Hematopoietic multipotent progenitor cell (in vitro differentiated cells): ENCODE measurements at places on chromosomes 4 and X.

GRCh38 chrX:149877636-149878035, 3.3 kb upstream of the MAGEA8 start:
- no peak for DNase-seq

- no peak for DNase-seq
Measured at GRCh38 chr4:56874166-56874565, 33.5 kb upstream of the REST start.

GRCh38 chrX:14729058-14729457, 143.8 kb downstream of the FANCB start:
- no peak for DNase-seq

DNA sequence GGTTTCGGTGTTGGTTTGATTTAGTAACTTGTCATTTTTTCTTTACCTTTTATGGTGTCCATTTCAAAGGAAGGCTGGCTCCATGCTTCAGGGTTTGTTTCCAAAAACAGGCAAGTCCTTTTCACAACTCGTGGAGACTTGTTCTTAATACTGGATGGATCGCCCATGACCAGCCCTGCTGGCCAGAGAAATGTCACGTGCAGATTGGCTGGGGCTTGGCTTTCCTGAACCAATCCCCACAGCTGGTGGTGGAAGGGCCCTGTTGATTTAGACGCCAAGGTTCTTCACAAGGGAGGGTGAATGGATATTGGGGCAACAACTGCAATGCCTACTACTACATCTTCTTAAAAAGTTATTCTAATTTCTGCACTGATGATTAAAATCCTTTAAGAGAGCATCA, 92.6 kb downstream of the SHROOM3 start:
- no peak for DNase-seq

GRCh38 chr4:102281171-102281839, 64.0 kb downstream of the SLC39A8 start:
- no peak for DNase-seq

- no peak for DNase-seq
Measured at GRCh38 chr4:7041801-7042502, 1.2 kb upstream of the TADA2B start.

DNA sequence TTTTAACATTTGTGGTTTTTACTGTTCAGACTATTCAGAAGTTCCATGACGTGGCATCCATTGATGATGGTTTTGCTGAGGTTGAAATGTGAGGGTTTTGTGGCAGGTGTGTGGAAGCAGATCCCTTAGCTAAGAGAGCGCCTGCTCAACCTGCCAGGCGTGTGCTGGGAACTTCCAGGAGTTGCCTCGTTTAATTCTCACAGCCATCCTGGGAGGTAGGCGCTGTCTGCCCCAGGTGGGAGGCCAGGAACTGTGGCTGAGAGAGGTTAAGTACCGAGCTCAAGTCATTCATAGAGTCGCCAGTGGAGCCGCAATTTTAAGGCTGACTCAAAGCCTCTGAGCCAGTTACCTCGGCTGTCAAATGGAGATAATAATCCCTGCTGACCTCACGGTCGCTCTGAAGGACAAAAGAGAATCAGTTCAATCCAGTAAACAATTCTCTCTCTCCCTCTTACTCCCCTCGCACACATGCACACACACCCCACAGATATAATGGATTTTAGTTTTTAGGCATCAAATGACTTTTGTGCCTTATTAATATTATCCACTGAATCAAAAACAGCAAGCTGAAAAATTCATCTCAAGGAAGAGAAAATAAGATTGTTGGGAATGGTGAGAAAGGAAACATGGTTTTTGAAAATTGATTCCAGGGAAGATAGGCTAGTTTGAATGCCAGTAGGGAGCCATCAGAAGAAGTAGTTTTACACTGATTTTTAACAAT, 171.3 kb downstream of the PTTG2 start:
- DNase-seq, result no peak

GRCh38 chrX:114268643-114269042, 315.2 kb upstream of the HTR2C start:
- peak; percentile 57 for DNase-seq

DNA sequence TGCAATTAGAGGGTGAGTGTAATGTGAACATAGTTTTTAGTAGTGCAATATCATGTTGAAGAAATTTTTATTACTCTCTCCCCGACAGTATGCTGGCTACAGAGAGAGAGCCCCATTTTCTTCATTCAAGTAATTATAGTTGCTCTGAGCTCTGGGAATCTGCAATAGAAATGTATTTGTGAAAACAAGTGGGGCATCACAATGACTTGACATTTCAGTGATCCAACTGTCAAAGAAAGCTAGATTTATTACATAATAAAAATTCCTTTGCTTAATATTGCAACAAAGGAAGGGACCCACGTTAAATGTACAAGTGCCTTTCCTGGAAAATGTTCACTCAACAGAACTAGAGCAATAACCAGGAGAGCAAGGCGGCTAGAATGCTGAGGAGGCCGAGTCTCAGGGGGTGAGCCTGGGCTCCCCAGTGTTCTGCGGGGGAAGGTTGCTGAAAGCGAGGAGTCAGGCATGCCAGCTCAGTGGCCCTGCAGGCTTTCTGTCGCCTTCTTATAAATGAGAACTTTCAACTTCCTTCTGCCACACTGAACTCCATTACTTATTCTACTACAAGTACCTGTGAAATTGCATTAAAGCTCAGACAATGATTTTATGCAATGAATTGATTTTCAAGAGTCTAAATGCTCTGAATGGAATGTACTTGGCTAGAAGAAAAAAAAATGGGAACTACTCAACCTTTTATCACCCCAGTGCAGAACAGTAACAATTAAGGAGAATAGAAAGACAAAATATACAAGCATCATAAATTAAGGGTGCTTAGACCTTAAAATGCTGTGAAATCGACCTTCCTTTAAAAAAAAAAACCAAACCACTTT, 476.4 kb downstream of the AFF2 start:
- DNase-seq, result no peak

GRCh38 chrX:45850197-45850774, 649.6 kb upstream of the DIPK2B start:
- no peak for DNase-seq

DNA sequence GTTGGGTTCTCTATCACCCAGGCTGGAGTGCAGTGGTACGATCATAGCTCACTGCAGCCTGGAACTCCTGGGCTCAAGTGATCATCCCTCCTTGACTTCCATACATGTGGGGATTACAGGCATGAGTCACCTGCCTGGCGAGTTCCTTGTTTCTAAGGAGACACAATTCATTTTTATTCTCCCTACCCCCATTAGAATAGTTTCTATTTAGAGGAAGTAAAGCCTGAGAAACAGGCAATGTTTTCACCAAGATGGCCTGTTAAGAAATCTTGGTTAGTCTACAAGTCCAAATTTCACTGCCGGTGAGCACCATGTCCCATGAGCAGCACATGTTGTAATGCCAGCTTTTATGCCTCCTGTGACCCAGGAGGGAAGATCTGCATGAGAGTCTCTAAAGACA, 5.7 kb downstream of the CYBB start:
- DNase-seq, result peak; percentile 29

GRCh38 chr4:165461159-165461821, 82.5 kb downstream of the CPE start:
- no peak for DNase-seq

- DNase-seq, result no peak
Measured at GRCh38 chrX:20432048-20432447, 165.3 kb upstream of the RPS6KA3 start.

GRCh38 chr4:153773236-153773690, 13.4 kb upstream of the RNF175 start:
- DNase-seq, result no peak

GRCh38 chrX:31603411-31604120, 531.7 kb upstream of the FTHL17 start:
- no peak for DNase-seq

GRCh38 chr4:2136726-2137125, 77.6 kb downstream of the NAT8L start:
- no peak for DNase-seq

DNA sequence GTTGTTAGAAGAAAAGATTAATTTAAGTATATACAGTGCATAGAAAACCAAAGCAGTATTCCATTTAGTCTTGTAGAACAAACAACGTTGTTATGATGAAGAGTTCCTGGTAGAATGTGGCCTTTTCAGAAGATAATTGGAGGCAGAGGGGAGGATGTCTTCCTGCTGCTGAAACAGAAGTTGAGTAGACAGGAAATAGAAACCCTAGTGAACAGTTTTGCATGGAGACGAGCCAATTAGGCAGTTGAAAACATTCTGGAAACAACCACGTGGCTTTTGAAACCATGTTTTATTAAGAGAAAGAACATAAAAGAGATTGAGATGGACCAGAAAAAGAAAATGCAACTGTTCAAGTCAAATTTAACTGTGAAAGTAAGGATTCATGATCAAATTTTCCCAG, 325.2 kb downstream of the CAMK2D start:
- DNase-seq, result no peak

DNA sequence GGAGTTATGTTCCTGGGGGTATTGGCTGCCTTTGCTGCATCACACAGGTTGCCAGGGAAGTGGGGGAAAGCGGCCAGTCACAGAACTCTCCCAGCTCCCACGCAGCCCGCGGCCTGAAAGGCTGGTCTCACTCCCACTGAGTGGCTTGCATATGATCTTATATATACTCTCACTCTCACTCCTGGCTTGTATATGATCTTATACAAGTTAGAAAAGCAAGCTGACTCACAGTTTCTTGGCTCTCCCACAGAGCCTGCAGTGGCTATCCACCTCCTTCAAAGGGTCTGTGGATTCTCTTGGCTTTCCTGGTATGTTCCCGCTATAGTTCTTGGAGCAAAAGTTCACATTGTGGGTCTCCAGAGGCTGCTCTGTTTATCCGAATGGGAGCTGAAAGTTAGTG, 833.5 kb upstream of the GALNTL6 start:
- DNase-seq, result no peak

DNA sequence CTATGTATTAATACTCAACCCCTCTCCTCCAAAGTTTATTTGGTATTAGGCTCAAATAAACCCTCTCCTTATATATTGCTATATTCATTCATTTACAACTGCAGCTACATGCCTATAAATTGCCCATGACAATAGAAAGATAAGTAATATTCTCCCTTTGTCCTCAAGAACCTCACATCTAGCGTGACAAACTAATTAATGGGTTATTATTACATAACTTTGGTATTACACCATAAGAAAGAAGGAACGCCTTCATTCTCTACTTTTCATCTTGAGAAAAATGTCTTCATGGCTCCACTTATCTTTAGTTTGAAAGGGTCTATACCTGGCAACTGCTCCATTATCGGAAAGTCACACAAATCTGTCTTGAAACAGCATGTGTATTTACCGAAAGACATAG, 157.7 kb upstream of the RASGEF1B start:
- DNase-seq, result no peak

- no peak for DNase-seq
Measured at GRCh38 chr4:118849867-118850487, 14.1 kb upstream of the SEC24D start.

- no peak for DNase-seq
Measured at GRCh38 chr4:76090241-76090691, 15.8 kb downstream of the ART3 start.

DNA sequence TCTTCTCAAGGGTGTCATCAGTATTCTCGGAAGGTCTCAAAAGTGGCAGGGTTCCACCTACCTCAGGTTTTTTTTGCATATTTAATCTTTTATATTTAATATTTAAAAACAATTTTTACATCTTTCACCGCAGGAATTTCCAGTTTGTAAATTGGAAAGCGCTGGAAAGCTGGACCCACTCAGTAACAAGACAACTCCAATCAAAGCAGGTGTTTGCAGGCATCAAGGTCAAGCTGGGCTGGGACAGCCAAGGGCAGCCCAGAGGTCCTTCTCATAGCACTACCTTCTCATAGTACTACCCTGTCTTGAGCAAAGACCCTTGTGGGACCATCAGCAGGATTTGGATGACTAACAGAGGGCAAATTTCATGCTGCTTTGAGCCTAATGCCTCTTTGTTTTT, 160.1 kb downstream of the TET2 start:
- no peak for DNase-seq

GRCh38 chrX:56932653-56933339, 62.5 kb downstream of the SPIN3 start:
- DNase-seq, result no peak
